HuH-7 (cell line): ENCODE measurements at places on chromosomes 7 and 10.

- peak; percentile 52 for DNase-seq
Measured at GRCh38 chr10:15427843-15428414, 56.8 kb upstream of the FAM171A1 start.

DNA sequence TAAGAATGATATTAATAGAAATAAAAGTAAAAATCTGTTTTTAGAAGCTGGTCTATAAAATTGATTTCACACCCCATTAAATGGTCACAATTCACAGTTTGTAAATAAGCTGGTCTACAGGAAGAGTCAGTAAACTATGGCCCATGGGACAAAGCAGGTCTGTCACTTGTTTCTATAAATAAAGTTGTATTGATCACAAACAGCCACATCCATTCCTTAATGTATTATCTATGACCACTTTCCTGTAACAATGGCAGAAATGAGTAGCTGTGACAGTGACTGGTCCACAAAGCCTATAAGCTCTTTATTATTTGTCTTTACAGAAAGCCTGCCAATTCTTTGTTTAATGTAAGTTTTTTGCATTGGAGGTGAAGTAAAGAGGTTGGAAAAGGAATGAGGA lies 114.5 kb downstream of the SEMA3E start:
- DNase-seq, result no peak

DNA sequence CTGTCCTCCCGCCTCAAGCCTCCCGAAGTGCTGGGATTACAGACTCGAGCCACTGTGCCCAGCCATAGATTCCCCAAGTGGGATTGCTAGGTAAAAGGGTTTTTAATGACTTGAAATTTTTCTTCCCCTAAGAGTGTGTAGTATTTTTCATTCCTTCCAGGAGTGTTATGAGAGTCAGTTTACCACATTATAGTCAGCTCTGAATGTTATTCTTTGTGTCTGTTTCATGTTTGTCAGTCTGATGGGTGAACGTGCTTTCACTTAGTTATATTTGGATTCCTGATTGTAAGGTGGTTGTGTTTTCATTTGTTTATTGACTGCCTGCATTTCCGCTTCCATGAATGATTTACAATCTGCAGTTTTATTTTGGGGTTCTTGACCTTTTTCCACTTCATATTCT lies 6.3 kb downstream of the ZNF212 start:
- DNase-seq, result no peak

DNA sequence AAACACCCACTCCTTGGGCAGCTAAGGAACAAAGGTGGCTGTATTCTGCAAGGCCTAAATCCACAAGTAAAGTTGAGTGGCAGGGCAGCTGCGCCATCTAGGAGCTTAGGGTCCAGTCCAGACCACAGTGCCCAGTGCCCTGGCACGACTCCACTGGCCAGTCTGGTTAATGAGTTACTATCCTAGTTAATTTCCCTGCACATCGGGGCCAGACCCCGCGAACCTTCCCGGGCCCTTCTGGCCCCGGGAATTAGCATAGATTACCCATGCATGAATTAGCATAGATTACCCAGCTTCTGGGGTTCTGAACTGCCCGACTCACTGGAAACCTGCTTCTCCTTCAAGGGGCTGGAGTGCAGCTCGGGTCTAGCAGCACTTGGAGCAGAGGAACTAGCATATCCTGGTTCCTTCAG lies 3.2 kb upstream of the EMX2 start:
- no peak for DNase-seq

DNA sequence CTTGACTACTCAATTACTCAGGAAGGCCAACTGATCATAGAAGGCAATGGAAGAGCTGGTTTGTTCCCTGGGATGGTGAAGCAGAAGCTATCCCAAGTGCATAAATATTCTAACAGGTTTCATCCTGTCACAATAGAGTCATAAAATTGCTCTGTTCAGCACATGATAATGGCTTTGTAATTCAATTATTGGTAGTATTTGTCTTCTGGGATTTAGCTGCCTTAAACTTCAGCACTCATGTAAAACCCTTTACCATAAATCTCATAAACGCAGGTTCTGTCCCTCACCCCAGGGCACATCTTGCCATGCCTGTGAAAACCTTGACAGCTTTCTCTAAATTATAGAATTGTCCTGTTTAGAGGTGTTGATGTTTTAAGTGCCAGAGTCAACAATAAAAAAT lies 417.6 kb downstream of the SORCS1 start:
- no peak for DNase-seq

DNA sequence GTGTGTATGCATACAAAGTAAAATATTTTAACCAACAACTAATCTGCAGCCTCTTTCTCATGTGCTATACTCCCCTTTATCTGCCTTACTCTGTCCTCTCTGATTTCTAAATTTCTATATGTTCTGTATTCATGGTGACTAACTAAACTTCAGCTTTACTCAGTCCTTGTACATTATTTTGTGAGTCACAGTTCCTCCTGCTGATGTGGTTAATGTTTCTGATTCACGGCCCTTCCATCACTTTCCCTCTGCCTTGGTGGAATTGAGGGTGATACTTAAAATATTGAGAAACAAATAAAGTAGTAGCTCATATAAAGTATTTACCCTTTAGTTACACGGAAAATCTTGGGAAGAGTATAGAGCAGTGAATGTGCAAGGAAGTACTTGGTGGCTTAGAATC lies 899.1 kb upstream of the ZWINT start:
- DNase-seq, result no peak

DNA sequence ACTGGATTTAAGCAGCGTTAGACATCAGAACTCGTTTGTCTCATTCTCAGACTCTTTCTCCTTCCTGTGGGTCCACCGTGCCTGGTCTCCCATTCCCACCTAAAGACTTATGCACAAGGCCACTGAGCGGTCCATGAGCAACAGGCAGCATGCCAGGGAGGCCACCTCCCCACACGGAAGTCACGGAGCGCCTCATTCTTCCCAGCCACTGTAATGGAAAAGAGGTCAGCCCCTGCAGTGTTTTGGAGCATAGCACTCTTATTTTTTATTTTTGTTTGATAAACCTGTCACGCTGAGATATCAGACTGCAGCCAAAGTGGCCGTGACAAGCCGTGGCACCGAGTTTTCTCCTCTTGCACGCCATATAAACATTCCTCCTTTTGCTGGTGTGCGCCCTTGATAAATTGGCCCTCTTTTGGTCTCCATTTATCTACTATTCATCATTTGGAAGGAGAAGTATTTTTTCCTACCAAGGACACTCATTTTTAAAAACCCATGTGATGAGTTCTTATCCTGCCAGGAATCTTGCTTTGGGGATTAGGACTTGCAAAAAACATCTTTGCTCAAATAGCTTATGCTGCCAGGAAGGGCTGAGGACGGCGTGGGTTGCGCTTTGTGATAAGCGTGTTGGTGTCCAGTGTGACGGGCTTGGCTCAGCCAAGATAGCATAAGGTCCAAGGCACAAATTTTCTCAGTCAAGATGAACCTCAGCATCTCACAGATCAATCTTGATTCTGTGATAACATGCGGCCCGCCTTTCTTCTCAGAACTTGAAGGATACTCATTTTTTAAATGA lies 206.0 kb downstream of the CCDC3 start:
- no peak for DNase-seq
